Nucleus accumbens (tissue), 56 donors: ENCODE measurements at places on chromosomes 11 and 22.

GRCh38 chr11:70825893-70826540 lies 426.4 kb downstream of the SHANK2 start:
- DNase-seq, result no peak

GRCh38 chr11:64870893-64871466 lies 7.4 kb downstream of the EHD1 start:
- DNase-seq, result no peak

GRCh38 chr22:25348391-25348790 lies 129.0 kb downstream of the CRYBB2 start:
- DNase-seq, result no peak

GRCh38 chr11:17116117-17116516 lies 38.6 kb upstream of the RPS13 start:
- no peak for DNase-seq

- no peak for DNase-seq
Observed at GRCh38 chr22:32849501-32849900, 48.0 kb downstream of the TIMP3 start.

DNA sequence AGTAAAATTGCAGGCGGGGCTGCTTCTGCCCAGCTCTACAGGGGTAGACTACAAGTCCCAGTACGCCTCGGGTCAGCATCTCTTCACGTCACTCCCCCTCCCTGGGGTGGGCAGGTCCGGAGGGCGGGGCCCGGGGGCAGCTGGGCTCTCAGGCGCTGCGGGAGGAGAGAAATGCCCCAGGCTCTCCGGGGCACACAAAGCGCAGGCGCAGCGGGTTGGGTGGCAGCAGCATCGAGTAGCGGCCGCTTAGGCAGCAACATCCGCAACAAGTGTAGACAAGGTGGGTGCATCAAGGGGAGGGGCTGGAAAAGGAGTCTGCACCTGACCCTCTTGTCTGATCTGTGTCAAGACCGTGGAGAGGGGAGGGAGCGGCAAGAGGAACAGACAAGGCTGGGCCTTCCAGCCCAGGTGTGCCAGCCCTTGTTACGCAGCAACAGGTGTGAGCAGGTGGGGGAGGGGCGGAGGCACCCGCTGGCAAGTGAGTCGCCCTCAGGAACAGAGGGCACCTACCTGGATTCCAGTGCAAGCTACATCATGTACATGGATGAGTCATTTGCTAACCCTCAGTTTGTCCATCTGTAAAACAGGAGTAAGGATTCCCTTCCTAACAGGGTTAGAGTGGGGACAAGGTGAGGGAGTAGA lies 1.2 kb downstream of the PLEKHB1 start:
- DNase-seq, result peak; percentile 95

DNA sequence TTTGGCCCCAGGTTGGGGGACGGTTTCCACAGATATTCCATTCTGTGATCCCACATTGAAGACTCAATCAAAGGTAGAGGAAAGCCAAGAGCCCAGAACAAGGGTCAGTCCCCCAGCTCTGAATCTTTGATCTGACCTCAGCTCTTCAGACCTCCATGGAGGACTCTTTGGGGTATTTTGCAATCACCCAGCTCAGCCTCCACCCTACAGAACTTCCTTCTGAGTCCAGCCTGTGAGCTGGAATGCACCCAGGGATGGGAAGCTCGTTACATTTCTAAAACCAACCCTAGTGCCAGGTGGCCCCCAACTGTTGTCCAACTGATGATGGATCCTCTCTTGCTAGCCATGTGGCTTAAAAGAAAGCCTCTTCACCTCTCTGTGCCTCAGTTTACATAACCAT lies 335.3 kb downstream of the MN1 start:
- no peak for DNase-seq

- DNase-seq, result no peak
Observed at GRCh38 chr11:116461789-116462188, 311.0 kb downstream of the BUD13 start.

GRCh38 chr11:108142304-108142703 lies 20.9 kb downstream of the ACAT1 start:
- DNase-seq, result no peak

- DNase-seq, result no peak
Observed at GRCh38 chr22:37990301-37990700, 5.9 kb upstream of the SOX10 start.

DNA sequence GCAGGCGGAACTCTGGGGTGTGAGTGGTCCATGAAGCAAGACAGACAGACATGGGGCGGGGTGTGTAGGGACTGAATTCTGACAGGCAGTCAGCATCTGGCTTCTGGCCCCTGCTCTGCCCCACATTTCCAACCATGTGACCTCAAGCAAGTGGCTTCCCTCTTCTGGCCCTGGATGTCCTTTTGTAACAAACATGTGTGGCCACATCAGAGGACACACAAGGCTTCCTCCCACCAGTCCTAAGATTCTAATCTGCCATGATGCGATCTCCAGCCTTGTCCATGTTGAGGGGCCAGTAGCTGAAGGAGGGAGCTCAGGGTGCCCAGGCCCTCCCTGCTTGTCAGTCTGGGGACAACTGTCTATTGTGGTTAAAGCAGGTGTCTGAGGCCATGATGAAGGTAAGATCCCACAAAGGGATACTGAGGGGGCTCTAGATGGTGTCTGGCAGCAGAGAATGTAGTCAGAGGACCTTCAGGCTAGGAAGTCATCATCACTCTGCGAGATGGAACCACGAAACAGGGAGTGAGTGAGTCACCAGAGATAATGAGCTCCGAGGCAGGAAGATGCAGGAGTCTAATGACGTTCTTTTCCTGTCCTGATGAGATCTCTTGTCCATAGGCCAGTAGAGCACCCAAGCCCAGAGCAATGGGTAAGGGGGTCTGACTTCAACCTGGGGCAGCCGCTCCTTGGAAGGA lies 27.4 kb downstream of the DRD2 start:
- no peak for DNase-seq

- no peak for DNase-seq
Observed at GRCh38 chr22:31278626-31279326, 13.5 kb downstream of the PIK3IP1 start.

- DNase-seq, result no peak
Observed at GRCh38 chr11:36238036-36238631, 51.1 kb downstream of the COMMD9 start.

- DNase-seq, result no peak
Observed at GRCh38 chr11:975827-976226, 50.2 kb downstream of the AP2A2 start.

- no peak for DNase-seq
Observed at GRCh38 chr11:25349537-25349936, 852.7 kb downstream of the LUZP2 start.

GRCh38 chr22:37337204-37337943 lies 55.1 kb downstream of the CYTH4 start:
- DNase-seq, result no peak

- no peak for DNase-seq
Observed at GRCh38 chr22:35781898-35782297, 64.2 kb downstream of the APOL5 start.

DNA sequence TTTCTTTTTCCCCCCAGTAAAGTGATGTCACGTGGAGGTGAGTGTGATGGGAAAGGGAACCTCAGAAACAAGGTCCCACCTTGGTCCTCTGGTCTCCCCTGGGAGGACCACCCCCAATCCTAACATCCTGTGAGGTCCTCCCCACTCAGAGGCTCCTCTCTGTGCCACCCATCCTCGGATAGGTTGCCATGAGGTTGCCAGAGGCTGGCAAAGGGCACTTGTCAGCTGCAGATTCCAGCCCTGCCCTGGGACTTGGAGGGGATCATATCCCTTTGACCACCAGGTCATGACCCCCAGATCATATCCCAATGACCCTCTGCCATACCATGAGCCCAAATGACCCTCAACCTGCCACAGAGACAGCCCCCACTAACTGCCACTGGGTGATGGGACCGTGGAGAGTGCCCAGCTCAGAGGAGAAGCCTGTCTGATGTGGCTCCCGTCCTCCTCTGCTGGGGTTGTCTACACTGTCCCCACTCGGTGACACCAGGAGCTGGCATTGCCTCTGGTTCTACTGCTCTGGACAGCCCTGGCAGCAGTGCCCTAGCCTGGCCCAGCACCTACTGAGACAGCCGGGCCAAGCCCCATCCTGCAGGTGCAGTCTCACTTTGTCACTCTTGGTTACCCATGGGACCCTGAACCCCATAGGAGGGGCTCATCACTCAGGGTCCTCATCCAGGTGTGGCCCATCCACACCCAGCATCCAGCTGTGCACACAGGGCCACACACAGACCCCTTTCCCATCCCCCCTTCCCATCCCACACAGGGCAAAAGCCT lies 90.2 kb upstream of the KCNQ1OT1 start:
- DNase-seq, result no peak

GRCh38 chr11:64996710-64997380 lies at the start of gene BATF2:
Gene BATF2, minus strand, starts transcription at chr11:64996971. Its CDS starts 57 bp downstream, at chr11:64996914.
- peak; percentile 19 for DNase-seq

DNA sequence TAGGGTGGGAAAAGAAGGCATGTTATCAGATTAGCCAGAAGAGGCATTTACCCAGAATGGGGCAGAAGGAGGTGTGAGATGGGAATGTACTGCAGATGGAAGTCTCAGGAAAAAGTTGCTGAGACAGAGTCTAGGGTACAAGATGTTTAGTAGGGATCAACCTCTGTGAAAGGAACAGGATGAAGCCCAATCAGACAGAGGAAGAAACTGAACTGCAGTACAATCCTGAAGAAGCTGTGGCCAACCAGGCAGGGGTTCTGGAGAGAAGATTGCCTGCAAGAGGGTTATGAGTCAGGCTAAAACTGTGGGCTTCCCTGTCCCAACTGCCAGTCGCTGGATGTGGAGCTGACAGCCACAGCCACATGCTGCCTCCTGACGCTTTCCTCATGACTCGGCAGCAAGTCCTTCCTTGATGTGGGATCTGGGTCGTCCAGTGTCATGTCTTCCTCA lies 64.0 kb downstream of the CWC15 start:
- DNase-seq, result no peak

DNA sequence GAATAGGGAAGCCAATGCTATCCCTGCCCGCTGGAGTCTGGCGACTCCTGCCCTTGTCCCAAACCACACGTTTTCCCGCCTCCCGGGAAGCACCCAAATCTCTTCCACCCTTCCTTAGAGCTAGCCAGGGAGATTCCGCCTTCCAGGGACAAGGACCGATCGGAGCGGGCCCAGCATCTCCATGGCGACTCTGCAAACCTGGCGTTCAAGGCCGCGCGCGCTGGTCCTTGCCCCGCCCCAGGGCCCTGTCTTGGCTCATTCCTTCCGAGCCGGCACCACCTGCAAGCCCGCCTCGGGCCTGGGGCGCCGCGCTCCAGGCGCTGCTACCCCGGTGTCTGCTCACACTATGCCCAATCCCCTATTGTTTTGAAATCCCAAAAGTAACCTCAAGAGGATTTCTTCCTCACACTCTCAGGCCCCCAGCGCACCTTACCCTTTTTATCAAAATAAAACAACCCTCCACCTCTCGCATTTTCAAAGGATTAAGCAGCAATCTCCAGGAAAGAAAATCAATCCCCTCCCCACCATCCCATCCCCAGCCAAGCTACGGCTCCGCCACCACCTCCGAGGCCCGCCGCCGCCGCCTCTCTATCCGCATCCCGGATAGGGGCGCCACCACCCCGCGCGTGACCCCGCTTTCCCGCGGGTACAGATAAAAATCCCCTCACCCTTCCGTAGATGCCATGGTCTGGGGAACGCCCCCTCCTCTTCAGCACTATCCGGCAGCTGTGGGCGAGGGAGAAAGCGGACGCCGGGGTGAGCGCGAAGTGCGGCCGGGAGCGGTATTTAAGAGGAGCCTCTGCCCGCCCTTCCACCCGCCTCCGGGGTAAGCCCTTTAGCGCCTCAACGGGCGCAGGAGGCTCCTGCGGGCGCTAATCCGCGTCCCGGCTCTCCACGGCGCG lies 825 bp downstream of the SLC1A2 start:
- DNase-seq, result peak; percentile 42

- no peak for DNase-seq
Observed at GRCh38 chr11:32343325-32344008, 91.9 kb downstream of the WT1 start.

DNA sequence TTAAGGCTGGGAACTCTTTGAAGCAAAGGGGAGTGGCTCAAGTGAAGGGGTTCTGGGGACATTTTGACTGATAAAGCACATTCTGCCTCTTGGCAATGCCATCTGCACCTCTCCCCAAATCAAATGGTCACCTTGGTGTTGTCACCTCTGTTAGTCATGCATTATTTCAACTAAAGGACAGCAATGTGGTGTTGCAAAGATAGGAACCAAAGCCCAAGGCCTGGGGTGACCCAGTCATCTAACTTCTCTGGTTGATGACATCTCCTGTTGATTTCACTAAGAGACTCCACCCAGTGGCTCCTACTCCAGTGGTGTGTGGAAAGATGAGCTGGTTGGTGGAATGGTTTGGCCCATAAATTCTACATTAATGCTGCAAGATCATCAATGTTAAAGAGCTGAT lies 7.8 kb upstream of the MS4A1 start:
- DNase-seq, result no peak

DNA sequence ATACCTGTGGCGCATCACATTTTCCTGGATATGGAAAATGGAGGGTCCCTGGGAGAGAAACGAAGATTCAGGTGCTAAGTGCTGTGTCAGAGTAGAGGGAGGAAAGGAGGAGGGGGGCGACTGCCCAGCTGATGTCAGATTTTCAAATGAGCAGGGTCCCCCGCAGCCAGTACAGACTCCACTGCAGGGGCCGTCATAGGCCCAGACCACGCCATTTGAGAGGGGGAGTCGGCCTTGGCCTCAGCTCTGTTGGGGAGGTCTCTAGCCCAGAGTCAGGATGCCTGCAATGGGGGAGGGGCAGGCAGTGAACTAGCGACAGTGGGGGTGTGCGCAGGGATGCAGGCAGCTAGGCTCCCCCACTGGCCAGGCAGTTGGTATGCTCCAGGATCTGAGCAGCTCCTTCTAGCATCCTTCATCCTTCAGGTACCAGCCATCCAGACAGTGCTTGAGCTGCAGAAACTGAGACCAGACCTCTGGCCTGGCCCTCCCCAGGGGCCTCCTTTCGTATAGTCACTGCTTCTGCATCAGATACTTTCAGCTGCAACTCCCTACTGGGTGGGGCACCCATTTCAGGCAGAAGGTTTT lies at the start of the genes BSCL2 and GNG3:
Gene BSCL2 (minus strand): TSS at position 148 of the 585 bp plus-strand sequence. CDS start 229 bp downstream, outside the sequence.
Gene GNG3 (plus strand): TSS at position 400 of the 585 bp plus-strand sequence. CDS start 620 bp downstream, outside the sequence.
- peak; percentile 71 for DNase-seq

- no peak for DNase-seq
Observed at GRCh38 chr22:42969348-42969975, 45.5 kb downstream of the PACSIN2 start.

DNA sequence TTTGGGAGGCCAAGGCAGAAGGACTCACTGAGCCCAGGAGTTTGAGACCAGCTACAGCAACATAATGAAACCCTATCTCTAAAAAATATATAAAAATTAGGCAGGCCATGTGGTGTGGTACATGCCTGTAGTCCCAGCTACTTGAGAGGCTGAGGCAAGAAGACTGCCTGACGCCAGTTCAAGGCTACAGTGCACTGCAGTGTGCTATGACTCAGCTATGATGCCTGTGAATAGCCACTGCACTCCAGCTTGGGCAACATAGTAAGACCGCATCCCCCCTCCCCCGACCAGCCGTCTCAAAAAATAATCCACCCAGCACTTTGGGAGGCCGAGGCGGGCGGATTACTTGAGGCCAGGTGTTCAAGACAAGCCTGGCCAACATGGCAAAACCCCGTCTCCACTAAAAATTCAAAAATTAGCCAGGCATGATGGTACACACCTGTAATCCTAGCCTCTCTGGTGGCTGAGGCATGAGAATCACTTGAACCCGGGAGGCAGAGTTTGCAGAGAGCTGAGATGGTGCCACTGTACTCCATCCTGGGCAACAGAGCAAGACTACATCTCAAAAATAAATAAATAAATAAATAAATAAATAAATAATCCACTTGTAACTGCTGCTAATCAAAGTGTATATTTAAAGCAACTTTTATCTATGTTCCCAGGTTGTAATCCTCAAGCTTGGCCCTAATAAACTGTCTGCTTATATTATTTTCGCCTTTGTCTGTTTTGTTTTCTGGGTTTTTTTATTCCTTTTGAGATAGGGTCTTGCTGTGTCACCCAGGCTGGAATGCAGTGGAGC lies 7.8 kb downstream of the HPS5 start:
- DNase-seq, result no peak

GRCh38 chr11:84685976-84686375 lies 941.2 kb downstream of the DLG2 start:
- no peak for DNase-seq
